Amygdala (tissue), 56 donors: ENCODE measurements at places on chromosomes 1 and 21.

GRCh38 chr1:8702472-8702849, 115.0 kb downstream of the RERE start:
- DNase-seq = no peak

GRCh38 chr1:92486251-92487077, at the start of gene GFI1:
Gene GFI1 (minus strand): TSS chr1:92486925. CDS start chr1:92483487, 3,438 bp downstream.
- DNase-seq = no peak

GRCh38 chr1:237759377-237759776, 131.3 kb downstream of the ZP4 start:
- no peak for DNase-seq

GRCh38 chr1:7454052-7454815, 316.9 kb upstream of the VAMP3 start:
- no peak for DNase-seq

DNA sequence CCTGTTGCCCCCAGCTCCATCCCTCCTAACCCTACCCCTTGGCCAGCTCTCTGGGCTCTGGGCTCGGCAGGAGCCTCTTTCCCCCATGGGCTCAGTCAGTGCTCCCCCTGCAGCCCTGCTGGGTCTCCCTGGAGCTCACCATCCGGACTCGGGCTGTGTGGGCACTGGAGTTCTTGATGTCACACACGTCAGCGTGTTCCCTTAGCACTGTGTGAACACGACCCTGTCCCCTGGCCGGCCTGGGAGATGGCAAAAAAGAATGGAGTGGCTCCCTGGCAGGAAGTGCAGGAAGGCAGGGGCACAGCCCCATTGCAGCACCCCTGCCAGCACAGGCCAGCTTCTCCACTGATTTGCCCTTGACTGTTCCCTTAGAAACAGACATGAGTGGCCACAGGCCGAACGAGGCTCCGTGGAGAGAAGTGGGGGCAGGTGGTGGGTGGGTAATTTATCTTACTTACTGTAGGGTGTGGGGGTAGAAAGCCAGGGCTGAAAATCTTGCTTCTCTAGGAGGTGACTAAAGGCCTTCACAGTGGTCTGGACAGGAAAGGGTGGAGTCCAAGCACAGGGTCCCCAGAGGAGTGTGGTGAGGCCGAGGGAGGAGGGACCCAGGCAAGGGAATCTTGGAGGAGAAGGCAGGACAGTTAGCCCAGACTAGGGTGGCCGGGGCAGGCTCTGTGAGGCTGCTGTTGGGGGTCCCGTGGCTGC, 381.7 kb upstream of the VAMP3 start:
- DNase-seq = no peak

DNA sequence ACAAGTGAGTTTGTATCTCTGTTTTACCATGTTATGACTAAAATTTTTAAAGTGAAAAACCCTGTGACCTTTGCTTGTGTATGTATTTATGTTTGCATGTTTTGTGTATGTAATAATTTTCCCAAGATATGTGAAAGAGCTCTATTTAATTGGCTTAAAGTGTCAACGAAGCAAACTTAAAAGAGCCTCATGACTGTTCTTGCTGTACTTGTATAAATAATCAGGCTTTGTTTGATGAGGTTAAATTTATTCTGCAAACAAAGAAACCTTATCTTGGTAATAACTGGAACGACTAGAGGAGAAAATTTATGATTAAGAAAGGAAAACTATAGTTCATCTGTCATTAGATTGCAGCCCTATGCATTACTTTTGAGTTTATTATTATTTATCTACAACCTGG, 6.6 kb downstream of the GBP7 start:
- DNase-seq = no peak
